ENCODE measurements at places on chromosomes 5 and 9.

DNA sequence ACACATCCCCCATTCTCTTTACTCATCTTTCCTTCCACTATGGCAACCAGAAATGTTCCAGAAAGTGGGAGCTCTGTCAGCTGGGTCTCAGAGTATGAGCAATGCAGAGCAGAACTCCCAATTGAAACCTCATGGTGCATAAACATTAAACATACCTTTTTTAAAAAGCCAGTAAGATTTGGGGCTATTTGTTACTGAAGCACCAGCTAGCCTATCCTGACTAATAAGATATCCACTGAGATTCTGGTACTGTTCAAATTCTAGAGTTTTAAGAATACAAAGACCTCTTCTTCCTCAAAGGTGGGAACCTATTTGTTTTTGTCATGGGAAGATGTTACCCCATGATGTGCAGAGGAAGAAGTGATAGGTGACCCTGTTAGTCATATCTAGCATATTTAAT lies 46.1 kb upstream of the EGFLAM start:
- no peak for DNase-seq

- no peak for DNase-seq
Observed at GRCh38 chr5:11084111-11084510, 323.1 kb upstream of the DAP start.

DNA sequence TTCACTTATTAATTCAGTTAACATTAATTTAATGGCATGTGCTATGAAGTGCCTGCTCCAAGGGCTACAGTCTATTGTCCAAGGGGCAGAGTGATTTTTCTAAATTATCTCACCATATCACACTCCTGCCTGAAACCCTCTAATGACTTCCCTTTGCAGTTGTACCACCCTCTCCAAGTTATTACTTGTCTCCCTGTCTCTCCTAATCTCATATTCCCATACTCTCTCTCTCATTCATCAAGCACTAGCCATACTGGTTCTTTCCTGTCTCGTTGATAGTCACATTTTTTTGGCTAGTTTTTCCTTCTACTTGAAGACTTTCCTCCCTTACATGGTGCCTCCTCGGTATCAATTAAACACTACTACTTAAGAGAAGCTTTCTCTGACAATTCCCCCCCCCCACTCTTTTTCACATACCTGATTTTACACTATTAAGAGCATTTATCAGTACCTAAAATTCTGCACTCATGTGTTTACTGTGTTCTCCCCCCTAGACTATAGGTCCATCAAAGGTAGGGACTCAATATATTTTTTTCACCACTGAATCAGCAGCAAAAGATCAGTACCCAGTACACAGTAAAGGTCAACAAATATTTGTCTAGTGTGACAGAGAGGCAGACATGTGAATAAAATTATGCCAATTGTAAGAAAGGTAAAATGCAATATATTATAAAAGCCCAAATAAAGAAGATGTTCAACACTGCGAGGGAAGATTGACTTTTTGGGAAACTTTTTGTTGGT lies 19.0 kb downstream of the RICTOR start:
- no peak for DNase-seq

DNA sequence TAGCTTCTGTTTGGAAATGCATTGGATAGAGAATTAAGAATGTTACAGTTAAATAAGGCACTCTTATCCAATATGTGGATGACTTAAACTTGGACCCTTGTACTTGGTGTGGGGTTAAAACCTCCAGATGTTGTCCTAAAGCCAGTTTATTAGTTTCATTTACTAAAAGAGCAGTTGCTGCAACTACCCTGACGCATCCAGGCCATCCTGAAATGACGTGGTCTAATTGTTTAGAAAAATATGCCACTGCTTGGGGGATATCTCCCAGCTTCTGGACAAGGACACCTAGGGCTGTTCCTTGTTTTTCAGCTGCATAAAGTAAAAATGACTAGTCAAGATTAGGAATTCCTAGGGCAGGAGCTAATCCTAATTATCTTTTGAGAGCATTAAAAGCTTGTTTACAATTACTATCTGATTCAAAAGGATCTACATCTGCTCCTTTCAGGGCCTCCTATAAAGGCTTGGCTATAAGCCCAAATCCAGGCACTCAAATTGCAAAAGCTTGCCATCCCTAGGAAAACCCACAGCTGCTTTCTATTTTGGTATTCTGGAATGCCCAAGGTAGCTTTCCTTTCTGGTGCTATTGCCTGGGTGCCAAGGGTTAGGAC lies 45.7 kb upstream of the SLCO4C1 start:
- DNase-seq = no peak

DNA sequence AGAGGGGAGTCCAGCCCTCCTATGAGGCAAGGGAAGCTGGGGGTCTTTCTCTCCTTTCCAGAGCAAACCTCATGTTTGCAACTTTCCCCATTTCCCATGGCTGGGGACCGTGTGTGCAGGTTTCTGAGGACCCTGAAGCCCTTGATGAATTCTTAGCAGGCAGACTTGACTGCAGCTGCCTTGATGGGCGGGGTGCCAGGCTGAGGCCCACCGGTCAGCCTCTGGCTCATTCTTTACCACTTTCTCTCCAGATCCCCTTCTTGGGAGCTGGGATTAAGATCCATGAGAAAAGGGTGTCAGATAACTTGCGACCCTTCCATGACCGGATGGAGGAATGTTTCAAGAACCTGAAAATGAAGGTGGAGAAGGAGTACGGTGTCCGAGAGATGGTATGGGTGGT lies 30.0 kb upstream of the FOXI1 start:
- no peak for DNase-seq

DNA sequence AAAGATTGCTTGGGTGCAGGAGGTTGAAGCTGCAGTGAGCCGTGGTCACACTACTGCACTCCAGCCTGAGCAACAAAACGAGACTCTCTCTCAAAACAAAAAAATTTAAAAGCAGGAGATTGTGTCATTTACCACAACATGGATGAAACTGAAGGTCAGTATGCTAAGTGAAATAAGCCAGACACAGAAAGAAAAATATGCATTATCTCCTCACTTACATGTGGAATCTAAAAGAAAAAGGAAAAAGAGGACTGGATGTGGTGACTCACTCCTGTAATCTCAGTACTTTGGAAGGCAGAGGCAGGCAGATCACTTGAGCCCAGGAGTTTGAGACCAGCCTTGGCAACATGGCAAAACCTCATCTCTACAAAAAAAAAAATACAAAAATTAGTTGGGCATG lies 146.8 kb upstream of the DAPK1 start:
- DNase-seq = no peak

DNA sequence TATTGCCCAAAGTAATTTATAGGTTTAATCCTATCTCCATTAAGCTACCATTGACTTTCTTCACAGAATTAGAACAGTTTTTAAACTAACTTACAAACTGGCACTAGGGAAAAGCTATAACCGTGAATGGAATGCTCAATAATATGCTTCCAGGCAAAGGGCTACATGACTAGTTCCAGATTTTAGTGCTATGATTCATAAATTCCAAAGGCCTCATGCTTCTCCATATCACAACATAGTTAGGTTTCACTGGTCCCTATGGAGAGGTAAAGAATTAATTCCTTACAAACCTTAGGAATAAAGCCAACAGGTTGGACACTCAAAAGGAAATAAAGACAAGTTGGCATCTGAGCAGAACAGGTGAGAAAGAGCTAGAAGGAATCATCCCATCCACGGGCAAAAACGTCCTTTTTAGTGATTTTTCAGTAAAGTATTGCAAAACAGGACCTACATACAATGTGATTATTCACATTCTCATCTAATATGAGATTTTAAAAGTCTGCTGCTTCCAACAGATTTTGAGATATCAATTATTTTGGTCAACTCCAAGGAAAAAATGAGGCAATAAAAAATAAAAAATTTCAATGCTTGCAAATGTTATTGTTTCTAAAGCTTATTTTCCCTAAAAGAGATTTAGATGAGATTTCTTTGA lies 97.0 kb upstream of the TARS1 start:
- no peak for DNase-seq

DNA sequence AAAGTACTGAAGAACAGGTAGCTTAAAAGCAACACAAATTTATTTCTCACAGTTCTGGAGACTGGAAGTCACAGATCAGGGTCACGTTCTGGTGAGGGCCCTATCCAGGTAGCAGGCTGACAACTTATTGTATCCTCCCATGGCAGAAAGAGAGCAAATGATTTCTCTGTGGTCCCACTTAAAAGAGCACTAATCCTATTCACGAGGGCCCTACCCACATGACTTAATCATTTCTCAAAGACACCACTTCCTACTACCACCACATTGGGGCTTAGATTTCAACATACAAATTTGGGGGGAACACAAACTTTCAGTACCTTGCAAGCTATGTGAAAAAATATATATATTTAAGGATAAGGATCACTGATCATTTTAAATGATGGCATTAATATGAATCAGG lies 75.8 kb upstream of the PPP1R2B start:
- DNase-seq = no peak

GRCh38 chr5:127967983-127968592 lies 115.5 kb upstream of the SLC12A2 start:
- no peak for DNase-seq

DNA sequence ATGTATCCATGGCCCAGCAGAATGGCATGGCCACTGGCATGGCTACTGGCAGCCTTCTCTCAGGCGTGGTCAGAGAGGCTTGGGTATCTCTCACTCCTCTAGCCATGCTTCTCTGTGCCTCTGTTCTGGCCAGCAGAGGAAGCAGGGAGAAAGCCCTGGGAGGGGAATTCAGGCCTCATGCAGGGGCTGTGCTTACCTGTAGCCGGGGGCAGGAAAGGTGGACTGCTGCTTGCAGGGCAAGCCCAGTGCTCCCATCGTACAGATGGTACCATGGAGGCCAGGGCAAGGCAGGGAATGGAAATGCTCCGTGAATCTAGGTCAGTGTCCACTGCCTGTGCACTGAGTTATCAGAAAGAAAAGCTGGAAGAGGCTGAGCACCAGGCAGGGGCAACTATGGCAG lies 2.7 kb downstream of the OR13J1 start:
- DNase-seq = no peak

- DNase-seq = no peak
Observed at GRCh38 chr9:136233411-136233810, 12.2 kb downstream of the QSOX2 start.

GRCh38 chr5:116291271-116291670 lies 206.4 kb downstream of the COMMD10 start:
- DNase-seq = no peak

GRCh38 chr9:71403106-71403505 lies 281.7 kb upstream of the TRPM3 start:
- no peak for DNase-seq

DNA sequence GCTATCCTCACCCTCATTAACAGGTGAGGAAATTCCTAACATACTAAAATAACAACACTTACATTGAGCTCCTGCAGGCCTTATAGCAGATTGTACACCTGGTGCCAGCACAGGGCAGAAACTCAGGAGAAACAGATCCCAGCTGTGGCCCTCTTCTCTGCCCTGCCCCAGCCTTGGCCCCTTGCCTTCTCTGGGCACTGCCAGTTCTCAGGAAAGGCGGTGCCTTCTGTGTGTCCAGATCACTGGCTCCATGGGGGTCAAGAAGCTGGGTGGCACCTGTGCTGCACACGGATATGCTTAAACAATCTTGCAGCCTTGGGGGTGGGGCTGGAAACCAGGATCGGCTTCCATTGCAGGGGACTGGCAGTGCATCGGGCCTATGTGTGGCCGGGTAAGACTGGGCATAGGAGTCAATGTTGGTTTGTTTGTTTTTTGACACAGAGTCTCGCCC lies 19.3 kb downstream of the KYAT1 start:
- no peak for DNase-seq

DNA sequence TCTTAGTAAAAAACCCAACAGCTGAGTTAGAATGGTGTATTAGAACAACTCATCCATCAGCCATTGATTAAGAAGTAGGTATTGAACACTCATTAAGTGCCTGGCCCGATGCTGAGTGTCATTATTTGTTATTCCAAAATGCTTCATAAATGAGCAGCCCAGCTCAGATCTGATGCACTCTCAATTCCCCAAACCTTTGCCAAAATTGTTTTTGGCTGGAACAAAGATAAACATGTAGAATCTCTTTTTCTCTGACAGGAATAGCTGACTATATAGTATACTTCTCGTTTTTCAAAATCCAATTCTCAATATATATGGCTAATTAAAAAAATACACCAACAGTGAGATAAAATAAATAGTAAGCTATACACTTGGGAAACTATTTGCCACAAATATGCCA lies 20.0 kb upstream of the ANKRD55 start:
- DNase-seq = no peak

- DNase-seq = no peak
Observed at GRCh38 chr9:98253565-98253964, 1.9 kb downstream of the TBC1D2 start.

- DNase-seq = no peak
Observed at GRCh38 chr9:136741883-136742571, 713 bp downstream of the LCN10 start.

DNA sequence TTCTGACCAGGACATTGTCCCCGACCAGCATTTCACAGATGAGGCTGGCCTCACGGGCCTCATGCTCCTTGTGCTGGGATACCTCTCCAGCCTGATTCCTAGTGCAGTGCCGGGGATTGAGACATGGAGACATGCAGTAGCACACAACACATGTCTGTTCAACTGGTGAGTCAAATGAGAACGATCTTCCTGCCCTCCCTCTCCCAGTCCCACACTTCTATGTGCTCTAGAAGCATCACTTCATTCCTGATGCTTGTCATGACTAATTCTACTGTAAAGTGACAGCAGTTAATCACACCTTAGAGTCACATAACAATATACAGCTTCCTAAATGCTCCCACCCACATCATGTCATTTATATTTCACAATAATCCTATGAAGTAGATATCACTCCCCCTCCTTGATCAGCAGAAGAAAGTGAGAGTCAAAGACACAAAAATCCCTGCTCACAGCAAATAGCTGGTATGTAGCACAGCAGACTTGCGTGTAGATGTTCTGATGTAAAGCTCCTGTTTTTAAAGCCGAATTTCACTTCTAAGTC lies 101.8 kb downstream of the CCDC192 start:
- DNase-seq = no peak

DNA sequence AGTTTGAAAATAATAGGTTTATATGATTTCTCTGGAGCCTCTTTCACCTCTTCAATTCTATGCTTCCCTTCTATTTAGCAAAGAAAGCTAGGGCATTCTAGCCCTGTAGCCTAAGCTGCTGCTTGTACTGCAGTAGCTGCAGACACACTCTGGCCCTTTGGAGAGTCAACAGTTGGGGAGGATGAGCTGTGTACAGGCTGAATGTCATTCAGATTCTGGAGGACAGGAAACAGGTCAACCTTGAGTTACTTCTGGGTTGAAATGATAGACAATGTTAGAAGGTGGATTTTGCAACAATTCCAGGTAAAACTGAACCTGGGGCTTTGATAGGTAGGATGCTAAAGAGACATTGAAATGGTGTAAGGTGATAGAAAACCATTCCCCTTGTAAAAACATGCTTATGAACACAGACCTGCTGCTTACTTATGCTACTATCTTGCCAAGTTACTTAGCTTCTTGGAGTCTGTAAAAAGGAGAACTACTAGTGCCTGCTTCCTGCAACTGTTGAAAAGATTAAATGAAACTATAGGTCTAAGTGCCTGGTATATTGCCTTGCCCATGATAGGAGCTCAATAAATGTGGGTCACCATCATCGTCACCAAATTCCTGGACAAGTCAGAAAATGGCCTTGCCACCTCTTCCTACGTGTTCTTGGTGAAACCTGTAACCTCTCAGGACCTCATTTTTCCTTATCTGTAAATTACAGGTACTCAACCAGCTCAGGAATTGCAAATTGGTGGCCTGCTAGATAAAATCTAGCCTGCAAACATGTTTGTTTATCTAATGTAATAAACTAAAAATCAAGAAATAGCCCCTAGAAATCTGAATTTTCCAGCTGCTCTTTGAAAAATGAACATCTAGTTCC lies 83.7 kb downstream of the GALNT10 start:
- DNase-seq = no peak
